ENCODE measurements at places on chromosomes 4 and X. TPM values are rescaled to one million over a fixed set of nuclear protein-coding genes. Genes with fewer than 3 reads are reported as not detected.

Gene ADH1C
- 0.83 TPM for total RNA-seq

Gene KCND1
- 1.3 TPM for total RNA-seq

Gene YY2
- total RNA-seq, result 1.0 TPM

Gene EFHC2
- 0.77 TPM for total RNA-seq

Gene ETDB
- not detected for total RNA-seq

Gene NLRP2B
- total RNA-seq, result under 0.01 TPM
